Activated CD4-positive, alpha-beta T cell treated with anti-CD3 and anti-CD28 coated beads for 48 hours (primary cell): ENCODE measurements at places on chromosomes 5 and 9.
A peak's percentile ranks its signal among the peaks of the same experiment; 100 is the strongest.

GRCh38 chr5:180495292-180495691 is 1.1 kb downstream of the CNOT6 start:
- no peak for DNase-seq

DNA sequence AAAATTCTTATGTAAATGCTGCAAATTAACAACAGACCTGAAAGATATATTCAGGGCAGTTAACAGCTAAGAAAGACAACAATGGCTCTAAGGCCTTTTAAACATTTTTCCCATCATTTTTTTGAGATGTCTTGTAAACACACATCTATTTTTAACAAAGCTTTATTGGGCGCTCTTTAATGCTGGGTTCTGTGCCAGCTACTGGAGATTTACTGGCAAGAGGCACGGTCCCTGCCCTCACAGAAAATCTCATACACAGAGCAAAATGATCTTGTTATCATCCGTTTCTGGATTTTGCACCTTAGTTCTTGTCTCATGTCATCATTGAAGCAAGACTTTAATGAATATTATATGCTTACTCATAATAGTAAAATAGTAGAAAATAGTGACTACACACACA is 1022.3 kb upstream of the WWC1 start:
- no peak for DNase-seq

- DNase-seq = no peak
Observed at GRCh38 chr9:34349324-34349723, 20.0 kb downstream of the NUDT2 start.

DNA sequence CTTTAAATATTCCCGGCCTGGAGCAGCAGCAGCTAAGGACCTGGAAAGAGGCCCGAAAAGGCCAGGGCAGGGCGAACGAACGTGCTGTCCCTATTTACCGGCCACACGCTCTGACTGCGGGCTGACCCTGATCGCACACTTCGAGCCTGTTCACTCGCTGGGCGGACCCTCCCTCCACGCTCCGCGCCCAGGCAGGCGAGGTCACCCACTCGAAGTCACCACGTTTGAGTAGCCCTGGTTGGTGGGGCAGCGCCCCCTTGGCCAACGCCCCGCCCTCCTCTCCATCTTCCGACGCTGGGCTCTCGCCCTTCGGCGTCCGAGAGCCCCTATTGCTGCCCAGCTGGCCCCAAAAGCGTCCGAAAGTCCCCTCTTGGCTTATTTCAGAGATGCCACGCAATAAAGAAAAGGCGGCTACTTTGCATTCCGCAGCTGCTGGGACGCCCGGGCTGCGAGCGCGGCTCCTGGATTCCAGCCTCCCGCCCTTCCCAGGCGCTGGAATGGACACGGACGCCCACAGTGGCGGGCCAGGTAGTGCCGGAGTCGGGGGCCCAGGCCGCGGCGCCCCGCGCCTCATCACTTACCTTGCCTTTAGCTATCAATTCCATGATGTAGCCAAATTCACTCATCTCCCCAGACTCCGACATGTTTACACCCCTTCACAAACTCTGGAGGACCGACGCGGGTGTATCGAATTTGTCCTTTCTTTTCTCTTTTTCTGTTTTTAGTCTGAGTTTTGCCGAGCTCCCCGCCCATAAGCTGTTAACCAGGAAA is 9.9 kb upstream of the TRIM36 start:
- DNase-seq = peak; percentile 3

DNA sequence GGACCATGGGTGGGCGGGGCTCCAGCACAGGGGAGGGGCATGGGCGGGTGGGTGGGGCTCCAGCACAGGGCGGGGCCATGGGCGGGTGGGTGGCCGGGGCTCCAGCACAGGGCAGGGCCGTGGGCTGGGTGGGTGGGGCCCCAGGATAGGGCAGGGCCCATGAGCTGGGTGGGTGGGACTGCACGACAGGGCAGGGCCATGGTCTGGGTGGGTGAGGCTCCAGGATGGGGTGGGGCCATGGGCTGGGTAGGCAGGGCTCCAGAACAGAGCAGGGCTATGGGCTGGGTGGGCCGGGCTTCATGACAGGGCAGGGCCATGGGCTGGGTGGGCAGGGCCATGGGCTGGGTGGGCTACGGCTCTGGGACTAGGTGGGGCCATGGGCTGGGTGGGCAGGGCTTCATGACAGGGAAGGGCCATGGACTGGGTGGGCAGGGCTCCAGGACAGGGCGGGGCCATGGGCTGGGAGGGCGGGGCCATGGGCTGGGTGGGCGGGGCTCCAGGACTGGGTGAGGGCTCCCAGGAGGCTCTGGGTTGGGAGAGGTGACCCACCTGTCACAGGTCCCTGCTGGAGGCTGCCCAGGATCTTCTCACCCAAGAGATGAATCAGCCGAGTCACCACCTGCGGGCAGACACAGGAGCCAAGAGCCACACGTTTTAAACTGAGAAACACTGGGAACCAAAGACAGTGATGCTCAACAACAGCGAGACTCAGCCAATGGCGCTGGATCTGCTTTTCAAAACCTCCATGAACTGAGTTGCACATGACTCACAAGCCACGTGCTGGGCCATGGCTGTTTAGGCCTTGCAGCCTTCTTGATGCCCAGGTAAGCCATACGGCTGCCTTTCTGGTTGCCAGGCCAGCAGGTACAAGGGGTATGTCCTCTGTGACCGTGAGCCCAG is 33.6 kb upstream of the NSMF start:
- peak; percentile 52 for DNase-seq

GRCh38 chr9:13570068-13570974 is 290.8 kb upstream of the MPDZ start:
- no peak for DNase-seq

DNA sequence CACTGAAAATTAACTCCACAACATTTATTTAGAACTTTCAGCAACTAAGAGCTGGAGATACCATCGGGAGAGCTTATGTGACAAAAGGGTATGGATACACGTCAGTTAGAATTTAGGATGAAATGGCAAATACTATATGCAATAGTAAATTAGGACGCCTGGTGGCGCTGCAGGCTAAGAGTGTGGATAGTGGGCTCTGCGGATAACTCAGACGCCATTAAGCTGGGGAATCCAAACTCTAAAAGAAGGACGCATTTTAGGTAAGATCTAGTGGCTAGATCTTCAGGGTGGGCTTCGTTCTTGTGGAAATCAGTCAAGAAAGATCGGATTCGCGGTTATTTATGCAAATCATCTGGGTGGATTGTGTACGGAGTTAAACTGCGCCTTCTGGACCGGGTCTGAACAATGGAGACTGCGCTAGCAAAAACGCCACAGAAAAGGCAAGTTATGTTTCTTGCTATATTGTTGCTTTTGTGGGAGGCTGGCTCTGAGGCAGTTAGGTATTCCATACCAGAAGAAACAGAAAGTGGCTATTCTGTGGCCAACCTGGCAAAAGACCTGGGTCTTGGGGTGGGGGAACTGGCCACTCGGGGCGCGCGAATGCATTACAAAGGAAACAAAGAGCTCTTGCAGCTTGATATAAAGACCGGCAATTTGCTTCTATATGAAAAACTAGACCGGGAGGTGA is at the start of gene PCDHB5:
TSS of gene PCDHB5 (plus strand) at position 177 of the 688 bp plus-strand sequence. CDS start at position 406, 229 bp downstream.
- peak; percentile 27 for DNase-seq

DNA sequence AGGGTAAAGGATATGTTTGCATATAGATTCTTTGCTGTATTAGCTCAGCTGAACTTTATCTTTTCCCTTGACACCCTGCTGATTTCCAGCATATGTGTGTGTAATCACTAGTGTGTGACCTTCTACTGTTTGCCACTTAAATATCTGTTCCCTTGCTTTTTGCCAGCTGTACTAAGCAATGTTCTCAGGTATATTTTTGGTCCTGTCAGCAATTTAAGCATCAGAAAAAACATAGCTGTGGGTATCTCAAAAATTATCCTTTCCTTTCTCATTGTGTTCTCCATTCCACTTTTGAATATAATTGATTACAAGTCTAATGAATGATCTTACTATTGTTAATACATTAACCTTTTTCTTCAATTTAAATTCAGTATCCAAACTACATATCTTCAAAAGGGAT is 59.2 kb upstream of the CDH10 start:
- no peak for DNase-seq
